ENCODE measurements at places on chromosomes 5 and 9. TPM values are rescaled to one million over a fixed set of nuclear protein-coding genes. Genes with fewer than 3 reads are reported as not detected.

MYMK gene
- not detected for polyA plus RNA-seq

INSL4 gene
- polyA plus RNA-seq, result not detected

- DNase-seq, result no peak
Observed at GRCh38 chr9:92599938-92600461, 64.2 kb upstream of the ECM2 start.

DNA sequence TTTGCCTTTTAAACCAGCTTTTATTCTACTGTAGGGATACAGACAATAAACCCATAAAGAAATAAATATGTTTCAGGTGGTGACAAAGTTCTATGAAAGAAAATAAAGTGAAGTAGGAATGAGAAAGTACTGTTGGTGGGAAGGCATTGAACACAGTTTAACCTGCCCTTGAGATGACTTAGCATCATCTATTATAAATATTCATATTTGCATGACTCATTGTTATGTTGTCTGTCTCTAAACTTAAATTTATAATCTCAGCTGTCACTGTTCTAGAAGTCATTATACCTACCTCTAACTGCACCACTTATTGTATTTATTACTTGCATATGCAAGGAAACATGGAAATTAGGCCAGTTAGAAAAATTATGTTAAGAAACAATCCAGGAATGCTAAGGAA, 202.2 kb downstream of the CHSY3 start:
- no peak for DNase-seq

- DNase-seq, result no peak
Observed at GRCh38 chr5:14110680-14111079, 32.5 kb upstream of the TRIO start.

DNA sequence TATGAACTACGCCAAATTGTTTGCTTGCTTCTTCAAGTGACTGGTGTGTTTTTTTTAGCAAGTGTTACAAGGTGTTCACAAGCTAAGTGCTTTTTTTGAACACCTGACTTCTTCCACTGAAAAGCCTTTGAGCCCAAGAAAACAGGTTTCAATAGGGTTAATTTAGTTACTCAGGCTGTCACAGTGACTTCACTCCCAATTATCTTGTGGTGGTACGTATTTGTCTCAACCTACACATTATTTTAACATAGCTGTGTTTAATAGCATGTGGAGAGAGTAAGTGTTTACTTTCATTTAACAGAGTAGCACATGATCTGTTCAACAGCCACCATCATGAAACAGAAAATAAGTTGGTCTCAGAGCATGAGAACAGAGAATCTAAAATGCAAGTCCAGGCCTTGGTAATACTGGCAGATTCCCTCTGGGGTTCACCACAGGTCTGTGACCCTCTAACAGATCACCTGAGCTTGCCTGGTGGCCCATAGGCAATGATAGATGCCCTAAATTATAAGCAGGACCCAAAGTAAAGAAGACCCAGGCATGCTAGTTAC, 267.7 kb upstream of the SMARCA2 start:
- DNase-seq, result no peak

DNA sequence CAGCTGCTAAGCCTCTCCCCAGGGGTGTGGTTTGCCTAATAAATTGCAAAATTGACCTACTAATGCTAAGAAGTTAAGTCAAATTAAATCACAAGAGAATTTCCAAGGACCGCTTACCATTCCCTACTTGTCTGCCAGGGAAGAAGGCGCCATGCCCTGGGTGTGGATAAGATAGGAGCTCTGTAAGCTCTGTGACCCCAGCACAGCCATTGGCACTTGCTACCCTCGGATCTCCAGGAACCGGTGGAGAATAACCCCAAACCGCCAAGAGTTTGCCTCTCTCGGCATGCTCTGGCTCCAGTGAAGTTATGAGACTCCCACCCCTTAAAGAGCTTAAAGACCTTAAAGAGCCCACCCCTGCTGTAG, 58.9 kb downstream of the NEURL1B start:
- DNase-seq, result no peak

- DNase-seq, result no peak
Observed at GRCh38 chr9:83266331-83266665, 203.4 kb upstream of the RASEF start.

DNA sequence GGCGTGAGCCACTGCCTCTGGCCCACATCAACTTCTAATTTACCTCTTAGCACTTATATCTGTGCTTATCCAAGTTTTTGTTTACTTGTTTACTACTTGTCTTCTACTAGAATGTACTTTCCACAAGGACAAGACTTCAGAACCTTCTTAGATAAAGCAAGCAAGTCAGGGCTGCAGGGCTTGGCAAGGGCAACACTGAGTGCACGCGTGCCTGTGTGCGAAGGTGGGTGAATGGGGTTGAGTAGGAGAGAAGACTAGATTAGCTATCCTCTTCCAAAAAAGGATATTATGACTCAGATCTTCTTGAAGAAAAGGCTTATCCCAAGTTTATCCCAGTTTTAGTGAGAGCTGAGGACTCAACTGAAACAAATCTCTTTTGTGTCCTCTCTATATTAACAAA, 19.3 kb downstream of the AK3 start:
- no peak for DNase-seq

- no peak for DNase-seq
Observed at GRCh38 chr5:149257131-149257530, 14.5 kb upstream of the AFAP1L1 start.

- no peak for DNase-seq
Observed at GRCh38 chr9:78463750-78464149, 166.8 kb downstream of the PSAT1 start.

DNA sequence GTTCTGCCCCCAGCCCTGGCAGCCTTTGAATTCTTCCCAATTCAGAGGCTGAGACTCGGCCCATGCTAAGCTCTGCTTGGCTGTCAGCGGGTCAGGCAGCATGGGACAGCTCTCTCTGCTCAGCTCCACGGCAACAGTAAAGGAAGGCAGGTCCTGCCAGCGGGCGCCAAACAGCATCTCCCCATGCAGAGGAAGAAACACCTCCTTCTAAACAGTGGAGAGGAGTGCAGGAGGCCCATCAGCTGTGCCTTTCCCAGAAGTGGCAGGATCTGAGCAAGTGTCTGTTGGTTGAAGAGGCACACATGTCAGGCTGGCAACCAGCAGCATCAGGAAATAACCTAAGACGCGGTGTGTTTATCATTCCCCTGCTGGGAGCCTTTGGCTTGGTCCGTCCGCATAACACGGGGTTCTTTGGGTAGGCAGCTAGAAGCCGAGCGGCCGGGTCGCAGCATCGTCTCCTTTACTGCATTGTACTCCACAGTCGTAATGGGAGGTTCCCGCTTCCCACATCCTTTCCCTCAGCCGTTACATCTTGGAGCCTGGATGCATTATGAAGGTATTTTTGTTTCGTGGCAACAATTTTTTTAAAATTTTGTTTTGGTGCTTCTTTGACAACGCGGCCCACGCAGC, 42.7 kb upstream of the NCS1 start:
- no peak for DNase-seq

DNA sequence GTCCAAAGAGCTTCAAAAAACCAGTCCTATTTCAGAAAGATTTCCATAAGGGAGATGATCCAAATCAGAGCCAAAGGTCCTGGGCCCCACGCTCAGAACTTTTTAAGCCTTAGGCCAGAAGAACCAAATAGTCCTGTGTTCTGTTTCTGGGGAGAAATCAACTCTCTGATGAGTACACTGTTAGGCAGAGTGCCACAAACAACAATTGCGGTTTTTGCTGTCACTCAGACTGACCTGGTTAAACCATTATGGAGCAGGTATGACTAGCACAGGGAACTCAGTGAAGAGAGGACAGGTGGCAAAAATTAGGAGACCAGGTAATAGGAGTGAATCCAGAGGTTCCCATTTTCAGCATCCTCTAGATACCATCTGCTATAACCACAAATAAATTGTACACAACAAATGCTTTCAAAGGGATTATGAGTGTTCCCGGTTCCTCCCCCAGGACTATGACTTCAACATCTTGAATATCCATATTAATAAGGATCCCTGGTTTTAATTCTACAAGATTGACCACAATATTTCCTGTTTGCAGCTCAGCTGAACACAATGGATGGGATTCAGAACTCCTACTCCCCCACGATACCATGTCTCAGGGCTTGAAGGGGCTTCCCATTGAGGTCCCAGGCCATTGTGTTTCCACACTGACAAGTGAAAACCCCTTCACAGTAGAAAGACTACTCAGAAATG, 52.1 kb upstream of the FREM1 start:
- DNase-seq, result no peak

DNA sequence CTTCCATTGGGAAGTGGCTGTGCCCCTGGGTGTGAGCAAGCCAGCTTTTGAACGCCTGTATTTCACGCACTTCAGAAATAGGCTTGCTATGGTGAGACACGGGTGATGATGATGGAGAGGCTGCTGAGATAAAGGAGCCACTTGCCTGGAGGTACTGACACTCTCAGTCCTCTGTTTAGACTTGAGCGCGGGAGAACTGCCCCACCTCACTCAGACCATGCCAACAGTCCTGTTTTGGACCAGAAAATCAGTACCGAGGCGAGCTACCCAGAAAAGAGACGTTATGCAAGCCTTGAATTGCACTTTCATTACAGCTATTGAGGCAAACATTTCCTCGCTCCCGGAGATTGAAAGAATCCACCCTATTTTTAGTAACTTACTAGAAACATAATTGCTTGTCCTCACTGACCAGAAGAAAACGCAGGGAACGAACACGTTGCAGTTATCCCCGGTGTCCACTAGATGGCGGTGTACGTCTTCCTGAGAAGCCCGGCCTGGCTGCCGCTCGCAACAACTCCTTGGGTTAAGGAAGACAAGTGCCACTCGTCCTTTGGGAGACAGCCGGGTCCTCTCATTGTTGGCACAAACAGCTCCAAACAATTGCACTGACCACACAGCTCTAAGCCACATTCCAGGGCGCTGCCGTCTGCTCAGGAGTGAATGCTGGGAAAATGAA, 142.4 kb downstream of the PSAT1 start:
- peak; percentile 80 for DNase-seq

GRCh38 chr9:115254287-115255180, 136.6 kb upstream of the TNC start:
- DNase-seq, result peak; percentile 56

DNA sequence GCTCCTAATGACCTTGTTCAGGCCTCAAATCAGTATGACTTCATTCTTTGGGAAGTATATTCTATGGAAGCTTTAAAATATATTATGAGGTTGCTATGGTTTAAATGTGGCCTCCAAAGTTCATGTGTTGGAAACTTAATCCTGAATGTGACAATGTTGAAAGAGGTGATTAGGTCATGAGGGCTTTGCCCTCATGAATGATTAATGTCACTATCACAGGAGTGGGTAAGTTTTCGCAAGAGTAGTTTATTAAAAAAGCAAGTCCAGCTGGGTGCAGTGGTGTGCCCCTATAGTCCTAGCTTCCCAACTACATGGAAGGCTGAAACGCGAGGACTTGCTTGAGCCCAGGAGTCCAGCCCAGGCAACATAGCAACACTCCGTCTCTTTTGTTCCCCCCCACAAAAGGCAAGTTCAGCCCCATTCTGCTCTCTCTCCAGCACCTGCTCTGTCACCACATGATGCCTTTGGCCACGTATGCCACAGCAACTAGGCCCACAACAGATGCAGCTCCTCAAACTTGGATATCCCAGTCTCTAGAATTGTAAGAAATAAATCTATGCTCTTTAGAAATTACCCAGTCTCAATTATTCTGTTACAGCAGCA, 105.3 kb downstream of the SIL1 start:
- no peak for DNase-seq
